GM12878 (cell line): ENCODE measurements at places on chromosomes 1 and 21. TPM values are rescaled to one million over a fixed set of nuclear protein-coding genes. Genes with fewer than 3 reads are reported as not detected.
A peak's percentile ranks its signal among the peaks of the same experiment; 100 is the strongest.

NR5A2 gene
- not detected in 2 replicates for polyA plus RNA-seq

DNA sequence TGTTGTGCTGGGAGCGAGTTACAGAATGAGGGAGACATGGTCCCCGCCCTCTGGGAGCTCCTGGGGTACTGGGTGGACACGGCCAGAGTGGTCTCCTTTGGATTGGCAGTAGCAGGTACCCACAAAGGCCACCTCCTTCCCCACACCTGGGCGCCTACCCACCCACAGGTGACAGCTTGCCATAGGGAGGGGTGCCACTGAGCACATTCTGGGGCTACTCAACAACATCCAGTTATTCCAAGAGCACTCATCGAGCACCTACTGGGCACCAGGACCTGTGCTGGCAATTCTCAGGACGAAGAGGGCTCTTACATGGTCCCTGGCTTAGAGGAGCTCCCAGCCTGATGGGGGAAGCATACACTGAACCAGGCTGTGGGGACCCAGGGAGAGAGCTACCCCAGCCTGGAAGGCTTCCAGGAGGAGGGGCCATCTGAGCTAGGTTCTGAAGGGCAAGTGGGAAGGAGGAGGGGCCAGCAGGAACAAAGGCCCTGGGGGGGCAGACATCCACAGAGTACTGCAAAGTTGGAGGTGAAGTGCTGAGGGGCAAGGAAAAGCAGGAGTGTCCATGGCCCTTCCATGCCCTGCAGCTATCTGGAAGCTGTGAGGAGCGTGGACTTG, 22.0 kb downstream of the MRPL37 start:
- no peak for DNase-seq

- DNase-seq = peak; percentile 86
These were observed 4.9 kb upstream of the MAPKAPK2 start for GRCh38 chr1:206679738-206680211.

DNA sequence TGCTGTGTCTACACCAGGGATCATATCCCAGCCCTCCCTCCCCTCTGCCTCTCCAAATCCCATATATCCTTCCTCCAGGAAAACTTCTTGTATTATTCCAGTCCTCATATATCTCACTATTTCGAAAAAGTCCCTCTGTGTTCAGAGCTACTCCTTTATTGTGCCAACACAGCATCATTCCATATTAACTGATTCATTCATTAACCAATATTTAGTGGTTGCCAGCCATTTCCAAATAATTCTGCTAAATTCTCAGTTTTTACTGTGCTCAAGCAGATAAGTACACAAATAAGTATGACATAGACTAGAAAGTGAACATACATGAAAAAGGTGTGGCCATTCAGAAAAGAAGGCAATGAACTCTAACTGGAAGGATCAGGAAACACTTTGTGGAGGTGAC, 241.6 kb upstream of the DUSP10 start:
- DNase-seq = no peak

OR2L13 gene
- not detected in 2 replicates for polyA plus RNA-seq
